ENCODE measurements at places on chromosomes 11 and 22. TPM values are rescaled to one million over a fixed set of nuclear protein-coding genes. Genes with fewer than 3 reads are reported as not detected.

CARD18 gene
- not detected for total RNA-seq

LYVE1 gene
- 51.8 TPM for total RNA-seq

CSNK2A3 gene
- total RNA-seq, result 2.6 TPM

ZNF408 gene
- total RNA-seq, result 7.5 TPM

INSC gene
- 0.33 TPM for total RNA-seq

OR52H1 gene
- 0.96 TPM for total RNA-seq

SULT4A1 gene
- 2.9 TPM for total RNA-seq

CTSF gene
- total RNA-seq, result 149 TPM

DNAL4 gene
- total RNA-seq, result 21.3 TPM

POU2F3 gene
- 7.0 TPM for total RNA-seq

CADM1 gene
- 33.1 TPM for total RNA-seq

All from breast epithelium (tissue), 4 donors.